A673 (cell line): ENCODE measurements at places on chromosomes 6 and 20. TPM values are rescaled to one million over a fixed set of nuclear protein-coding genes. Genes with fewer than 3 reads are reported as not detected.

DNA sequence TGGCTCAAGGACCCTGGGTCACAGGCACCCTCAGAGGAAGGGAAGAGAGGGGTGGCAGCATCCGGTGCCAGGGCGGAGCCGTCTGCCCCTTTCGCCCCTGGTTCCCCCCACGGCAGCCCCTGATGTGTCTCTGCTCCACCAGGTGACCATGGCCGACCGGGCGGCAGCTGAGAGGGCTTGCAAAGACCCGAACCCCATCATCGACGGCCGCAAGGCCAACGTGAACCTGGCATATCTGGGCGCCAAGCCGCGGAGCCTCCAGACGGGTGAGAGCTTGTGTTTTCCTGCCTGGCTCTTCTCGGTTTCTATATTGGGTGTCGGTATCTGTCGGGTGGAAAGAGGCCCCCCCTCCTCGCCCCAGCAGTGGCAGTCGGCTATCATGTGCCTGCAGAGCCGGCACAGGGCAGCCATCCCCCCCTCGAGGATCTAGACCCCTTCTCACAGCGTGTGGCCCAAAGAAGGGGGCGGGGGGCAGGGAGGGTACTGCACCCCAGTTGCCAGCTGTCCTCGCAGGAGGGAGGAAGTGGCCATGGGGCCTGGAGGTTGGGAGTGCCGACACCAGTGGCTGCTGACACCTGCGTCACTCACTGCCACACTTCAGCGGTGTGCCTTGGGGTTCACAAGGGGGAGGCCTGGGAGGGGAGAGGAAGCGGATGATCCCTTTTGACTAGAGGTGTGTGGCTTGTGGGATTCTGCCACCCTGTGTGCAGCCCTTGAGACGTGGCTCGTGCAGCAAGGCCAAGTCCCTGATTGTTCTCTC lies 1.5 kb downstream of the RBM38 start:
- H3K4me1 ChIP-seq = peaks cover 18% of the 10 kb centered on the region
- H3K36me3 ChIP-seq = peaks cover 39% of the 10 kb centered on the region
- DNase-seq = no peak
- H3K4me3 ChIP-seq = peak overlapping the region; percentile 72
- no peaks in the 10 kb centered on the region for H3K27me3 ChIP-seq

- H3K27ac ChIP-seq = no peak overlapping the region
- DNase-seq = no peak
- no peaks in the 10 kb centered on the region for H3K4me1 ChIP-seq
- no peak overlapping the region for H3K4me3 ChIP-seq
- H3K27me3 ChIP-seq = peaks cover 23% of the 10 kb centered on the region
- H3K36me3 ChIP-seq = no peaks in the 10 kb centered on the region
Observed at GRCh38 chr6:84350397-84350796, 123.0 kb upstream of the CEP162 start.

DNA sequence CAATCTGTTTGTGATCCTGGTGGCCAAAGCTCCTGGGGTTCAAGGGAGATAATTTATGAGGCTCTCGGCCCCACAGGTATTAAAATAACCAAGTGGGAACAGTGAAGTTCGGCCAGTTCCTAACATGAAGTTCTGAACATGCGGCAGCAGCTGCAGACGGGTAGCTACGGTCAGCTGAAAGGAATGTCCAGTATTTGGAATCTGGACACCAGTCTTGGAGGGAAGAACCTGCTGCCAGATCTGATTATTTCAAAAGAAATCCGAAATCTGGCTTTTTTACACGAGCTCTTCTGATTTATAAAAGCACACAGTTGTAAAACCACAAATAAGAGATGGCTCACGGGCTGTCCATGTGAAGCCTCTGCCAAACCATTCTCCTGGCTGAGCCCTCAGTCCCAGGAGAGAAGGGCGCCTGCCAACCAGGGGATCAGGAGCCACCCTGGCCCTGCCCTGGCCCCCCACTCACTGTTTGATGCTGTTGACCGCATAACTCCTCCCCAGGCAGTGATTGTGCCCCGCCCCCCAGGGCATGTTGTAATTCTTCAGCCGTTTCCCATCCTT lies 28.2 kb upstream of the KCNB1 start:
- no peak overlapping the region for H3K4me3 ChIP-seq
- peaks cover 20% of the 10 kb centered on the region for H3K27me3 ChIP-seq
- no peaks in the 10 kb centered on the region for H3K4me1 ChIP-seq
- H3K36me3 ChIP-seq = no peaks in the 10 kb centered on the region
- DNase-seq = no peak
- no peak overlapping the region for H3K27ac ChIP-seq

- DNase-seq = no peak
- H3K4me3 ChIP-seq = no peak overlapping the region
- no peaks in the 10 kb centered on the region for H3K27me3 ChIP-seq
- no peaks in the 10 kb centered on the region for H3K4me1 ChIP-seq
- no peaks in the 10 kb centered on the region for H3K36me3 ChIP-seq
- H3K27ac ChIP-seq = no peak overlapping the region
Observed at GRCh38 chr6:37588735-37589108, 89.0 kb upstream of the CCDC167 start.

GRCh38 chr20:60209048-60209447 lies 250.8 kb downstream of the CDH26 start:
- H3K27me3 ChIP-seq = no peaks in the 10 kb centered on the region
- H3K4me1 ChIP-seq = no peaks in the 10 kb centered on the region
- H3K4me3 ChIP-seq = no peak overlapping the region
- H3K36me3 ChIP-seq = no peaks in the 10 kb centered on the region

ATAT1 gene
- 31.7 and 33.0 TPM in 2 replicates for total RNA-seq

F13A1 gene
- total RNA-seq = not detected in 2 replicates

MYMX gene
- 0.81 TPM in 1 of 2 replicates, not detected in the other for total RNA-seq
